Mesenteric fat pad (tissue), 1 donor: ENCODE measurements at places on chromosomes 12 and 14. TPM values are rescaled to one million over a fixed set of nuclear protein-coding genes. Genes with fewer than 3 reads are reported as not detected.
A peak's percentile ranks its signal among the peaks of the same experiment; 100 is the strongest.

- DNase-seq: no peak
These were observed 50.1 kb upstream of the OR5AU1 start for GRCh38 chr14:21205678-21206581.

DNA sequence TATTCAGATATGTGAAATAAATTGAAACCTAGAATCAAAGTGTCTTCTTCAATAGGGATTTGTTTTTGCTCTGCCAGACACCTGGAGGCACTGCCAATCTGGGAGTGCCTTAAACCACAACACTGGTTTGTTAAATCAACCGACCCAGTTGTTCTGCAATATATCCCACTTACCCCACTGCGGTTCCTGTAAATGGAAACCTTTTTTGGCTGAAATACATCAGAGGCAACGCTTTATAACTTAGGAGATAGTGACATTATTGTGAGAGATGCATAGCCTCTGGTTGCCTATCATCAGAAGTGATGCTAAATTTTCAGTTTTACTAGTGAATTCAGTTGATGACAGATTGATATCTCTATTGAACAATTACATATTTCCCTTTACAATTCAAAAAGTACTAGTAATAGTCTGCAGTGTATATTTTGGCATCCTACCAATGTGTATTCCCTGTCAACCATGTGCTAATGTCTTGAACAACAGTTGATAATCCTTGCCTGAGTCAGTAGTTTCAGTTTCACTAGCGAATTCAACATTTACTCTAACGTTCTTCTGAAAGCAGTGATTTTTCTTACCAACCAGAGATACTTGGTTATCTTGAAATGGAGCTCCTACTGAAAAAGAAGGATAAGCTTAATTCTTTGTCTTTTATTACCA, 30.5 kb downstream of the PPP2R5C start:
- no peak for DNase-seq

DNA sequence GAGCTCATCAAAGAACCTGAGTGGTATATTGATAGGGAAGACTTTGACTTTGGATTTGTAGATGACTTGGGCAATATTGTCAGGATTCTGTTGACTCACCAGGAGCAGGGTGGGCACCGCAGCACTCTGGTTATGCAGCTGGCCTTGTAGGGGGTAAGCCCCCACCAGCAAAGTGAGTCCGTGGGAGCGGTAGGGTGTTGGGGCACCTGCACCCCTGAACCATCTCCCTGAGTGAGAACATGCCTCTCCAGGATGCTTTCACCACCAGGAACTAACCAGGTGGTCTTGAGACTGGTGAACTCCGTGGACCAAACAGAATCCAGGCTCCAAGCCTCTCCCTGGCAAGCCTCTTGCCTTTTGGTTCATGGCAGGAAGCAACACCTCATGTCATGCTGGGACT, 44.0 kb upstream of the EIF5 start:
- peak; percentile 55 for DNase-seq

GRCh38 chr12:20442322-20442721, 74.0 kb downstream of the PDE3A start:
- DNase-seq: no peak

GRCh38 chr12:30707613-30708342, 12.1 kb upstream of the IPO8 start:
- DNase-seq: no peak

- no peak for DNase-seq
These were observed 6.4 kb downstream of the TTC6 start for GRCh38 chr14:37601865-37602264.

Gene GPD1
- 1,023 TPM for total RNA-seq
